ENCODE measurements at places on chromosomes 6 and 20. TPM values are rescaled to one million over a fixed set of nuclear protein-coding genes. Genes with fewer than 3 reads are reported as not detected.

BMP6 gene
- 1.3 TPM for total RNA-seq

PLCG1 gene
- 69.4 TPM for total RNA-seq

SCGN gene
- total RNA-seq: not detected

SF3B5 gene
- total RNA-seq: 112 TPM

JARID2 gene
- total RNA-seq: 10.6 TPM

LTB gene
- 0.58 TPM for total RNA-seq

CLPSL2 gene
- total RNA-seq: not detected

SLC17A9 gene
- total RNA-seq: 1.7 TPM

SLC17A3 gene
- not detected for total RNA-seq

PACRG gene
- 1.8 TPM for total RNA-seq

PSORS1C1 gene
- 1.3 TPM for total RNA-seq

ZSCAN23 gene
- 5.5 TPM for total RNA-seq

NHSL1 gene
- total RNA-seq: 21.7 TPM

SMLR1 gene
- not detected for total RNA-seq

DUSP15 gene
- 1.6 TPM for total RNA-seq

POLR3F gene
- total RNA-seq: 10.5 TPM

Data from muscle of leg (tissue), 16 donors.